Fibroblast of the conjunctiva (primary cell): ENCODE measurements at places on chromosomes 5 and 9.

DNA sequence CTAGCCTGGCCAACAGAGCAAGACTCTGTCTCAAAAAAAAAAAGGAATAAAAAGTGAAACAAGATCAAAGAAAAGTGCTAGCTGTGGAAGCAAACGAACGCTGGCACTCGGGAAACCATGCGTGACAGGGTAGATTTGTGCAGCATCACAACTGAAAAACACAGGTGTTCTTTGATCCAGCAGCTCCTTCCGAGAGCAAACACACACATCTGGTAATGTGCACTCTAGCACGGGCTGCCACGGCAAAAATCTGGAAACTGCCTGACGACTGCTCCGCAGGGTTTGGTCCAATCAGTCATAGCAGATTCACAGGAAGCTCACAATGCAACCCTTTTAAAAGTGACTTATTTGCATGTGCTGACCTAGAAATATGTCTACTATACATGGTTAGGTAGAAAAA, 80.0 kb downstream of the SYK start:
- no peak for DNase-seq

DNA sequence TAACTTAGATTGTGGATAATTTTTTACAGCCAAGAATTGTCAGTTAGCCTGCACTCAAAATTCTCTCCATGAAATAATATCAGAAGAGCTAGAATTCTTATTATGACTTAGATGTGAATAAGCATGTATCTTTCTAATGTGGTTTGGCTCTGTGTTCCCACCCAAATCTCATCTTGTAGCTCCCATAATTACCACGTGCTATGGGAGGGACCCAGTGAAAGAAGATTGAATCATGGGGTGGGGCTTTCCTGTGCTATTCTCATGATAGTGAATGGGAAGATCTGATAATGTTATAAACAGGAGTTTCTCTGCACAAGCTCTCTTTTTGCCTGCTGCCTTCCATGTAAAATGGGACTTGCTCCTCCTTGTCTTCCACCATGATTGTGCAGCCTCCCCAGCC, 176.8 kb downstream of the MAT2B start:
- DNase-seq: no peak

DNA sequence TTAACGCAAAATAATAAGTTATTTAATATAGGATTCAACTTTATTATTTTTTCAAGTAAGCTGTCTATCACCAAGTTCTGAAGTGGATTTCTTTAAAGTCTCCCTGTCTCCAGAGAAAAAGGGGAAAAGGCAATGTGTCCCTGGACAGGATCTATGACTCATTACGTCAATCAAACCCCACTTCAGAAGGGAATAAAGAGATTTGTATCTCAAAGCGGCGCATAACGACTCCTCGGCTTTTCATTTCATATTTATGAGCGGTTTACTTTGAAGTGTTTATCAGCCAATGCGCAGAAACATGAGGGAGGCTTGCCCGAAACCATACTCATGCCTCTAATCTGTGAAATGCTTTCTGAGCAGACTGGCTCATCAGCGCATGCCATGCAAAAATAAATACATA, 938.6 kb upstream of the WWC1 start:
- no peak for DNase-seq

DNA sequence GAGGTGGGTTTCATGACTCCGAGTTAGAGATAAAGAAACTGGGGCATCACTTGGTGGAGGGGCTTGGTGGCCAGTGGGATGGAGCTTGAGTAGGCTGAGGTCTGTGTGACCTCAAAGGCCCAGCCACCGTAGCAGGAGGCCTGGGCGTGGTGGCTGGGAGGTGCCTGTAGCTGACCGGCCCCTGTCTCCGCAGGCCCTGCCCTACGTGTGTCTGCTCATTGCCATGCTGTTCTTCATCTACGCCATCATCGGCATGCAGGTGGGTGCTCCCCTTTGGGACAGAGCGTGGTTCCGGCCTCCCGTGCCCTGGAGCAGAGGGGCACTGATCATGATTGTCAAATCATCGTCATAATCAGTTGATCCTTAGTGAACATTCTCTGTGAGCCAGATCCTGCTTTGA, 196.2 kb downstream of the CACNA1B start:
- no peak for DNase-seq

- no peak for DNase-seq
These were observed 7.6 kb downstream of the TGFBI start for GRCh38 chr5:136036293-136036911.

DNA sequence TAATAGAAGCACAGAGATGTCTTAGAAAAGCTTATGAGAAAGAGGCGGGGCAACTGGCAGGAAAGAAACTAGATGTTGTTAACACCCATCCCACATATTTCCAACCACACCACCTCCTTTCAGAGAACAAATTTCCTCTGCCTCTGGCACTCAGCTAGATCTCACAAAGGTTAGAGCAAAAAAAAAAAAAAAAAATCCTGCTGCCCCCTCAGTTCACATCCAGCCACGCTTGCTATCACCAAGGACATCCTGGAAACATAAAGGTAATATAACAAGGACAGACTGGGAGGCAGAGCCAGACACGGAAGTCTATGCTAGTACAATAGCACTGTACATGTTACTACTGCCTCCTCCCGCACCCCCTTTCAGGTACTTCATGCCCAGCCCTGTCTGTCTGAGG, 238.0 kb upstream of the PTGER4 start:
- DNase-seq: no peak

- DNase-seq: no peak
These were observed 85.0 kb downstream of the ROR2 start for GRCh38 chr9:91865041-91865440.

DNA sequence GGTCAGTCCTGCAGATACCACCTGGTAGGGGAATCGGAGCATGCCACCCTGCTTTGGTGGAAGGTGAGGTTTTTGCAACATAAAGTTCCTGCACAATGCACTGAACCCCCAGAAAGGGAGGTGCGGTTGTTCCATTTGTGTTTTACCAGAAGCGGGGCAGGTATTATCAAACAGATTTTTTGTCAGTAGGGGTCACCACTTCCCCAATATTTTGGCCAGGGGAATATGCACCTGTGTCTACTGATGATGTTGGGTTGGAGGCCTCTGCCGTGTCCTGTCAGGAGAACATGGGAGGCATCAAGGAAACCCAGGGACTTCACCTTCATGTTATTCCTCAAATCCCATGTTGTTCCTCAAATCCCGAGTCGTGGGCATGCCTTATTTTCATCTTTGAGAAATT, 438.7 kb downstream of the NTRK2 start:
- no peak for DNase-seq

DNA sequence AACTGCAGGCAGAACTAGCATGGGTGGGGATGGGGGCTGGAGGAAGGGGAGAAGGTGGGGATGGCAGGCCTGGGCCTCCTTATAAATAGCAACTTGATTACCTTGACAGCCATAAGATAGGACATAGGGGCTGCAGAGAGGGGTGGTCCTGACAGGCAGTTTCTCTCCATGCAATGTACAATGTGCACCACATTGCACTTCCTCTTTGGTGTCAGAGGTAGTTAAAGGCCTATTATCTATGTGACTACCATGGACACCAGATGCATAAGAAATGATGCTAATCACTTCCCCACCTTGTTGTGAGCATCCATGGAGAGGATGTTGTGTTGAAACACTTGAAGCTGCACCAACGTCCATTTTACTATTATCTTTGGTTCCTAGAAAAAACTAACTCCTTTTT, 20.2 kb upstream of the SUB1 start:
- DNase-seq: no peak
